ENCODE measurements at places on chromosomes 2 and 18.

DNA sequence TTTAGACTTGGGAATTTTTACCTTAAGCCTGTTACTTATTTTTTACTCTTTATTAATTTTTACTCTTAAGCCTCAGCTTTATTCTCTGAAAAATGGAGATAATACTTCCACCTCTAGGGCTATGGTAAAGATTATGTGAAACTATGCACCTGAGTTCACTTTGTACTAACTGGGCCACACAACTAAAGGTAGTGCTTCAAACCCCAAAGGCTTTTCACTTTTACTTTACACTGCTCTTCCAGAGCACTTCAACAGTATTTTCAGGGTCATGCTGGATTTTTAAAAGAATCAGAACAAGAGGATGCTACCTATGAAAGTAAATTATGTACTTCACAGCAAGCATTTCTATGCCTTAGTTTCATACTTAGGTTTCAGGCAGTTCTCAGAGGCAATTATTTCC, 27.8 kb downstream of the MEX3C start:
- DNase-seq = no peak

GRCh38 chr2:216164087-216164486, 54.9 kb downstream of the XRCC5 start:
- no peak for DNase-seq

DNA sequence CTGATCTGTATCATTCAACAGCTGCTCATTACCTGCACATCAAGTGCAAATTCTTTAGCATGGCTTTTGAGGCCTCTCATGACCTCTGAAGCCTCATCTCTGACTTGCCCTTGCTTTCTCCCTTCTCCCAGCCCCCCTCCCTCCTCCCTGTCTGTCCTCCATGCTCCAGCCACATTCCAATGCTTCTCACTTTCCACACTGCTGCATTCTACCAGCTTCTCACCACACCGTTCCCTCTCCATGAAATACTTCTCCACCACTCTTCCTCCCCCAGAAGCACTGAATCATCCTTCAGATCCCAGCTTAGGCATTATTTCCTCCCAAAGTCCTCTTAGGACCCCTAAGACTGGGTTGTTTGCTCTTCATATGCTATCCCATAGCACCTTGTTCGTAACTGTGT, 26.9 kb downstream of the GCG start:
- DNase-seq = no peak

DNA sequence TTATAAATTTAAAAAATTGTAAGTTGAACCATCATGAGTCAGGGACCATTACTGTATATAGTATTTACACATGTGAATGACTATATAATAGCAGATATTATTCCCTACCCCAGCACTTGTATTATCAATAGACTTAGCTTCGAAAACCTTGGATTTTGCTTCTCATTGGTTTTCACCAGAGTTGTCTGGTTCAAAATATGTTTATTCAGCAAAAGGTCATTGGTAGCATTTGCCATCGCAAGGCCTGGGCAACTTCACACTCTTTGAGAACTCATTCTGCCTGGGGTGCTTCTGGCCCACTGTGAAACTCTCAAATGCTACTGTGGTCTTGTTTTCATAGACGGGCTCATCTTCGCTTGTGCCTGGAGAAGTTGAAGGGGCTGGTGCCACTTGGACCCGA, 20.1 kb downstream of the MXD1 start:
- no peak for DNase-seq

GRCh38 chr18:49169037-49169521, 218.3 kb upstream of the SMAD7 start:
- no peak for DNase-seq

- no peak for DNase-seq
These were observed 62.3 kb upstream of the TMEM178A start for GRCh38 chr2:39603436-39603835.

- no peak for DNase-seq
These were observed 172.8 kb upstream of the FOSL2 start for GRCh38 chr2:28219758-28220368.

DNA sequence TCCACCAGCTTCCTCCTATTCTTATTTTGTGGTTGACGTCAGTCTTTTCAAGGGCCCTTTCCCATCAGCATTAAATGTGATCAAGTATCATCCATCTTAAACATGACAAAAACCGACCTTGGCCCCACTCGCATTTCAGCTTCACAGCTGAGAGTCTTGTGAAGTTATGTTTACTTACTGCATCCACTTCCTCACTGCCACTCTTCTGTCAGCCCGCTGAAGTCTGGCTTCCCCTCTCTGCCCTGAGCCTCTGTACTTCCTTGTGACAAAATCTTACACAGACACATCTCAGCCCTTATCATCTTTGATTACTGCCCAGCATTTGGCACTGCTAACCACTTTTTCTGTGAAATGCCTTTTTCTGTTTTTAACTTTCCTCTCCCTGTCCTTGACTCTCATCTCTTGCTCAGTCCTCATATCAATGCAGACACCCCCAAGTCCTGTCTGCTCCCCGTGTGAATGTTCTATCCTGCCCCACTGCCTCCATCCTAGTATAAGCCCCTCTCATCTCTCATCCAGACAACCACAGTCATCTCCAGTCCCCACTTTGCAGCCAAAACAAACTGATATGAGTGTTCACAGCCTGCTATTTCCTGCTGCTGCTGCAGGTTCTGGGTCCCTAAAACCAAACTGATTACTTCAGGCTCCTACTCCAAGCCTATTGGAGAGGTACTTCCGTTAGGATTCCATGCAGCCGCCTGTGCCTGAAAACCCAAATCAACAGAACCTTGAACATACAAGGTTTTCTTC, 31.4 kb downstream of the FOSL2 start:
- DNase-seq = no peak

DNA sequence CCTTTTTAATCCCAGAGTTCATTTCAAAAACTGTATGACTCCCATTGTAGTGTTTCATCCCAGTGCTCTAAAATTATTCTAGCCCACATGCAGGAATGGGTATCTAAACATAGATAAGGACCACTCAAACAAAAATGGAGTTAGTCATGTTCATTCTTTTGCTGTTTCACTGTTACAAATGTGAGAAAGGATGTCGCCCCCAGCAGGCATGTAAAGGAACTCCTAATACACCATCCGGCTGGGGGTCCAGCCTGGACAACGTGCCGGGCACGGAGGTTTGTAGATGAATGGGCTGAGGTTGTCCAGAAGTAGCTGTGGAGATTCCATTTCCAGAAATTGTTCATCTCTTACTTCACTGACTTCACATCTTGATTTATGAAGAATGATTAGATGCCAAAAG, 101.9 kb upstream of the RAB12 start:
- DNase-seq = no peak

DNA sequence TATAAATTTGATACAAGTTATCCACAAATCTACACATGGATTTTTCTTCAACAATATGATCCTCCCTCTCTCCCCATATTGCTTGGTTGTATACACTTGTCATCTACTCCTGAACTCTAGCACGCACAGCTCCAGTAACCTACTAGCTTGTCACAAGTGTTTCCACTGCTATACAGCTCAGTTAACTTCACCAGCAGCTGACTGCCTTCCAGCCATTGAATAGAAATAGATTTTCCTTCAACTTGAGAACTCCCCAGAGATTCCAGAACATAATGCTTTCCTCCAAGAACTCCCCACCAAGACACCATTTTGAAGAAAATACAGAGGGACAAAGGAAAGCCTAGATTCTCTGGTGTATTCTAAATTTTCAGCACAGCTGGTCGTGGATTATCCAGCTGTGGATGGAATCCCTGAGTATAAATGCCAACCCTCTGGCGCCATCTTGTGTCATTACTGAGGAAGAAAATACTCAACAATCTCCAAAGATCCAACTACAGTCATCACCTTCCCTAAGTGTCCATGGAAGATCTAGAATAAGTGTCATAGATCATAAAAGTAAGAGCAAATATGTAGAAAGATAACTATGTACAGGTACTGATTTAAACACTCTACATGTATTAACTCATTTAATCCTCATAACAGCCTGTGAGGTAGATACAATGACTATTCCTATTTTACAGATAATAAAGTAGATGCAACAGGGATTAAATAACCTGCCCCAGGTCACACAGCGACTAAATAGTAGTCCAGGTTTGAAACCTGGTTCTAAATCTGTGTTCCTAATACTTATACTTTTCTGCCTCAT, 156.7 kb downstream of the ARHGAP28 start:
- no peak for DNase-seq

- DNase-seq = no peak
These were observed 327.6 kb downstream of the NCKAP5 start for GRCh38 chr2:133240491-133241223.

DNA sequence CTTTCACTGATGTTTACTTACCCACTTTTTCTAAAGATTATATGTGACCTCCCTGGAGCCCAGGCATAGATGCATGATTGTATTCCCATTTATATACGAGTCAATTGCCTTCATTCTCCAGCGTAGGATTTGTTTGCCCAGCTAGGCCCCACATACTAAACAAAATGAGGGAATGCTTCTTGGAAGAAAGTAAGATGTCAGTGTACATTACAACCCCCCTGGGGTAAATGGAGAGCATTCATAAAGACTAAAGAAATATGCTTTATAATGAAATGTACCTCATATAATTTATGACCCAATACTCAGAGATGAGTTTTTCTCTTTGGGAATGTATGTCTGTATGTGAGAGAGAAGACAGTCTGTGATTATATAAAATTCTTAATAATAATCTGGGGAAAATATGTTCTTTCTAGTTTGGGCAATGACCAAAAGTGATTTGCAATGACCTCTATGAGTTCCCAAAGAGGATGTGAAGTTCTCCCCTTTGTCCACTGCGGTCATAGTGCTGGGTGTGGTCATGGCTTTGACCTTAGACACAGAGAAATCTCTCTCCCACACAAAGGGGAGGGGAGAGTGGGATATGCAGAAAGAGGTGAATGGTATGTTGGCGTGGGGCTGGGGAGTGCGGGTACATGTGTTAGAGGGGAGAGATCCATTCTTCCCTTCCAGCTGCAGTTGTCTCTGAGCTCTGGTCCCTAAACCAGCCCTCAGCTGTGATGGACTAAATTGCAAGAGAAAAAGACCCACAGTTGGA, 175.6 kb downstream of the EN1 start:
- no peak for DNase-seq

DNA sequence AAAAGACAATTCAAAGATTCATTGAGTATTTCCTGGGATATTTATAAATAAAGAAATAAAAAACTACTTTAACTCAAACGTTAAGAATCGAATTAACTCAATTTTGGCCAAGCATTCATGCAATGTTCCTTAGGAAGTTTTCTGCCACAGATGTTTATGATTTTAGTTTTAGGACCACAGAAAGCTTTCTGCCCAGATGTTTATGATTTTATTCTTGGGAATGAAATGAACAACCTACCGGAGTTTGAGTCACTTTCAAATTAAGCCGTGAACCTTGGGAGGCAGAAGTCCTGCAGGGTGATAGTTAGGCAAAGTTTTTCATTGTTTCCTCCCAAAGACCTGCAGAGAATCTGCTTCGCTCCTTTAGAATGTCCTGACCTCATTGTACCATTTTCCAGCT, 34.7 kb upstream of the MBP start:
- peak; percentile 11 for DNase-seq

GRCh38 chr2:238793306-238793705, 54.6 kb upstream of the TWIST2 start:
- no peak for DNase-seq

GRCh38 chr2:119283873-119284331, 60.3 kb downstream of the STEAP3 start:
- peak; percentile 27 for DNase-seq

GRCh38 chr2:44470151-44470550, 108.4 kb downstream of the CAMKMT start:
- no peak for DNase-seq

DNA sequence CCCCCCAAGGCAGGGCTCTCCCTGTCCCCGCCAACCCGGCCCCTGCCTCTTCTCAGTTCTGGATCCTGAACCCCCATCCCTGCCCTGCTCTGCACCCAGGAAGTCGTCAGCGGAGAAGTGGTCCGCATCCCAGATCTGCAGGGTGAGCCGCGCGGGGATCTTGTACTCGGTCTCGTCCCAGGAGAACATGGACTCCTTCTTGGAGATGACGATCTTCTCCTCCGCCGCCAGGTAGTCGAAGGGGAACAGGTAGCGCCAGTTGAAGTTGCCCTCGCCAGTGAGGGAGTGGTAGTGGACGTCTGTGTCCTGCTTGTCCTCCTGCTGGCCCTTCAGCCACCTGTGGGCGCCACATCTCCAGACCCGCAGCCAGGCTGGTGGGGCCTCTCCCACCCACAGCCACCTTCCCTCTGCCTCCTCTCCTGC, 16.3 kb downstream of the OTOF start:
- no peak for DNase-seq

GRCh38 chr18:36403896-36404820, 106.6 kb downstream of the FHOD3 start:
- no peak for DNase-seq

DNA sequence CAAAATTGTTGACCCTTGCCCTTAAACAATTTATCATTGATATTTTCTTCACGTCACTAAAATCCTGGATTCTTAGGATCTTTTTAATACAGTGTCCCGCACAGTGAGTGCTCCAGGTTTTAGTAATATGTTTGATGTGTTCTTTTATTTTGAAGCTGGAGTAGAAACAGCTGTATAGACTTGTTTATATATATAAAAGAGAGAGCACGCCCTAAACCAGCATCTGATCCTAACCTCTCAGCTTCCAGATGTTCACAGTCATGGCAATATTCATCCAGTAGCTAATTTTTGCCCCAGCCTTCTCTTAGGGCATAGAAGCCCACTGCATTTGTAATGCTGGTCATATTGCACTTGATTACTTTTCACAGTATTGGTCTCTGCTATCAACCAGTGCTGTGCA, 170.0 kb upstream of the EPAS1 start:
- DNase-seq = no peak

DNA sequence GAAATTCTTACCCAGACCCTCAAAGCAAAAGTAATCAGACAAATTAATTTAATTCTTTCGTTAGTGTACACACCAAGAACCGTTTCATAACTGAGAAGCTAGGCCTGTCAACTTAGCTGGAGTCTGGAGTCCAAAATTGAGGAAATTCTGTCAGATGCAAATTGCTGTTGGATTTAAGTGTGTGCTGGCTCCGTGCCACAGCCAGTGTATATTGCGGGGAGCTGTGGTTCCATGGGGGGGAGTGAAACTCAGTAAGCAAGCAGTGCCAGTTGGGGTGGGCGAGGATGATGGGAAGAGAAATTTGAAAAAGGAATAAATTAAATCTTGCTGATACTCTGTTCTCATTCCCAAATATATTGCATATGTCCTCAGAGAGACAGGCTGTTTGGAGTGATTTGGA, 4.0 kb downstream of the ARPC2 start:
- DNase-seq = no peak

- no peak for DNase-seq
These were observed 45.2 kb downstream of the ADNP2 start for GRCh38 chr18:80154293-80154692.
